ENCODE measurements at places on chromosomes 5 and 9.

- no peak for DNase-seq
Measured at GRCh38 chr5:83277953-83278352, 193.6 kb upstream of the VCAN start.

DNA sequence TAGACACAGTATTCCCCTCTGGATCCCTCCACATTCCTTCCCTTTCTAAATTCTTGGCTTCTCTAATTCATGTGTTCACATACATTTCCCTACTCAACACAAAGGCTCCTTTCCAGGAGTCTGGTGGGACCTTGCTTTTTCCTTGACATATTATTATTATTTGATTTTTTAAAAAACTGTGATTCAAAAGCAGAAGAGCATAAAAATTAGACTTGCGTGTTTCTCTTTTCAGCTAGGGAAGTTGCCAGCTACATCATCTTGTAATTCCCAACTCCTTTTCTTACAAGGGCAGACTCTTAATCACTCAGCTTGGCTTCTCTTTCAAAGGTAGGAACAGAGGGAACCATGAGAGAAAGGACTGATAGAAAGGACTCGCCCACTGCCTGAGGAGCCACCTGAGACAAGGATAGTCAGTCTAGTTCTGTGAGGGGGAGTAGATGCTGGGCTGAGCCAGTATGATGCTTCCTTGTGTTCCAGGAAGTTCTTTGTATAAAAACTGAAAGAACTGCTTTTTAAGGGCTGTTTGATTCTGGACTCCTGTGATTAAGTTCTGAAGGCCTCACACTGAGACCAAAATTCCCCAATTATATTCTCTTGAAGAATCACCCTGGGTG lies 51.0 kb upstream of the DPYSL3 start:
- no peak for DNase-seq

DNA sequence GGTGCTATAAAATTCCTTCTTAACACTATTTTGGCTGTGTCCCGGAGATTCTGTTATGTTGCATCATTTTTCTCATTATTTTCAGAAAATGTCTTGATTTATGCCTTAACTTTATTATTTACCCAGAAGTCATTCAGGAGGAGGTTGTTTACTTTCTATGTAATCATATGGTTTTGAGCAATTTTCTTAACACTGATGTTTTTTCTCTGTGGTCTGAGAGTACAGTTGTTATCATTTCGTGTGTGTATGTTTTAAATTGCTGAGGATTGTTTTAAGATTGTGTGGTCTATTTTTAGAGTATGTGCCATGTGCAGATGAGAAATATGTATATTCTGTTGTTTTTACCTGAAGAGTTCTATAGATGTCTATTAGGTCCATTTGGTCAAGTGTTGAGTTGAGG lies 498.1 kb upstream of the ZNF608 start:
- no peak for DNase-seq

DNA sequence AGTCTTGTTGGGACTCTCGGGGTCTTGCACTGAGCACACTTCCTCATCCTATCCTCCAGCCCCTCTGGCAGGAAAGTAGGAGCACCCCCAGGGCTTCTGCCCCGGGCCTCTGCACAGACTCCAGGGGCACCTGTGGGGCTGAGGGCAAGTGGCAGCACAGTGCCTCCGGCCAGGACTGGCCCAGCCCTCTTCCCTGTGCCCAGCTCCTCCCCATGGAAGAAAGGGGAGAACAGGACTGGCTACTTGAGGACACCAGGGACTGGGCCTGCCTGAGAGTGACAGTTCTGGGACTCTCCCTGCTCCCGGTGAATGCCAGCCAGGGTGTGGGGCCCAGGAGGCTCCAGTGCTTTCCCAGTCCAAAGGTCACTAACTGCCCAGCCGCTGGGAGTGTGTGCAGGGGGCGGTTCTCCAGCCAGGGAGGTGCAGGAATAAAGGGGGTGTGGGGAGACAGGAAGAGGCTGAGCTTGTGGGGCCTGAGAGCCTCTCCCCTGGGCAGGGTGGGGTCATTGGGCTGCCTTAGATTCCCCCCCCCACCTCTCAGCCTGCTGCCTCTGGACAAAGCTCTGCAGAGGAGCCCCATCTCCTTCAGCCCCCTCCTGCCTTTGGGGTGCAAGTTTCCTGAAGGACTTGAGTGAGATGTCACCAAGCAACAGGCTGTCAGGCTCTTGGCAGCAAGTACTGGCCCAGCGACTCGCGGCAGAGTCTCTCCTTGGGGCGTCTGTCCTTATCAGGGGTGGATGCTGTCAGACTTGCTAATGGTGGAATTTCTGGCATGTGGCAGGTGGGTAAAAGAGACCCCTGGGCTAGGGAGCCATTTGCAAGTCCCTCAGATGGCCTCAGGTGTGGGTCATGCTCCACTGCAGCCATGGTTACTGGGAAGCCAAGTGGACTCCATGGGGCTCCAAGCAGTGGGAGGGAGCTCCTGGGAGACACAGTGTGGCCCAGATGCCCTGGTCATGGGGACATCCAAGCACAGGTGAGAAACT lies 19.1 kb upstream of the JADE2 start:
- no peak for DNase-seq

DNA sequence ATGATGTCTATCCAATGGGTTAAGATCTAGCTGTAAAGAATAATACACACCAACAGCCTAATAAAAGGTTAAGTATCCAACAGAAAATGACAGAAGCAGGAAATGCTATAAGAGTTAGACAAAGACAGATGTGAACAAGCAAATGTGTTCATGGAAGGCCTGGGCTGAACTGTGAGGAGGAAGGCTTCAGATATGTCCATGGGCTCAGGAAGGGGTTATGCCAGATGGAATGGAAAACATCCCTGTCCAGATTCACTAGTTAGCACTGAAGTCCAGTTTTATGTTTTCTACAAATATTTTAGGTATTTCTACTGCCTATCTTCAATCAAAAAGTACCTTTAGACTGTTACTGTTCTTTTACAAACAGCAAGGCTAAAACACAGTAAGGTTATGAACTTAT lies 27.1 kb downstream of the ERAP1 start:
- DNase-seq = no peak

Data from stimulated activated CD4-positive, alpha-beta T cell treated with anti-CD3 and anti-CD28 coated beads, Interleukin-4, amount 100 ng/mL, for 1 hour (primary cell).